Thyroid gland (tissue), 4 donors: ENCODE measurements at places on chromosomes 5 and 9.

DNA sequence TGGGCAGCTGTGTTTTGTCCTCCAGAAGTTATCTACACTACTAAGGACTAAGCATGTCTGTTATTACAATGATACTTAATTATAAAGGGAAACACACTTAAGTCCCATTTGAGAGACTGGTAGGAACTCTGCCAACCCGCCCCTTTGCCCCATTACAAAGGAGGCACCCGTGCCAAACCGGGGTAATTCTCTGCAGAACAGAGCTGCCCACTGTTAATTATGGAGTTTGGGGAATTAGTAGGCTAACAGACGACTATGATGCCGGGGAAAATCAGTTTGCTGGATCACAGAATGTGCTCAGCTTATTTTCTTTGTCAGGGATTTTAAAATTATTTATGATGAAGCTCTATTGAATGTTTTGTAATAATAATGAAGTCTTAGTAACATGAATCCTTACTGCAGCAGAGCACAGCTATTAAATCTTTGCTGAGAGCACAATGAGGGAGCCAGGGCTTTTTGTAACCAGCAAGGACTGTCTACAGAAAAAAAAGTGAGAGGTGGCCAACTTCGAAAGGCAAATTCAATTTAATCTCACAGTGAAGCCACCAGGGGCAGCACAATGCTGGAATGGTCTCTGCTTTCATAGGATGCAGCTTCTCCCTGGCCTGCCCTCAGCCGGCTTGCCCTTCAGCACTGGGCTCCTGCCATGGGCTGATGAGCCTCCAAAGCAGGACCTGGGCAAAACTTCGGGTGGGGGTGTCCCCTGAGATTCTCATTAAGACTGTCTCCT lies 134.5 kb downstream of the GNAQ start:
- peak; percentile 33 for DNase-seq

DNA sequence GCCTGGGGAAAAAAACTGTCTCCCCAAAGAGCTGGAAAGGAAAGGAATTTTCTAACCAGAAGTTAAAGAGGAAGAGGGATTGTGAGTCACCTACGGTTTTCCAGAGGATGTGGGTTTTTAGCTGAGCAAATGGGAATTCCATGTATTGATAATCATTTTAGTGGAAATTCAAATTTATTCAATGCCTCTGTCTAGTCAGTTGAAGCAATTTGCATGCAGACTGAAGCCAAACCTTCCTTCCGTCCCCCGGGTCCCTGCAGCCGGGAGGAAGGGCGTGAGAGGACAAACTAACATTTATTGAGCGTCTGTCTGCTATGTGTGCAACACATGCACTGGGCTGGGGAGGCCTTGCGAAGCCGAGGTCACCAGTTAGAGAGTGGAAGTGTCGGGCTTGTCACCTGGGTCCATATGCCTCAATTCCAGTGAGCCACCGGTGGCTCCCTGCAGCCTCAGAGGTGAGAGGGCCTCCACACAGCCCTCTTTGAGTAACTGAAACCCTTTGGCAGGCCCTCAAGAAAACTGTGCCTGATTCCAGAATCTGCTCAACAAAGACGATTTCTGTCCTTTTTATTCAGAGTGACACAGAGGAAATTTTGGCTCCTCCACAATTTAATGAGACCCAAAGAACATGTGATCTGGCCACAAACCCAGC lies 70.3 kb downstream of the COL27A1 start:
- no peak for DNase-seq

DNA sequence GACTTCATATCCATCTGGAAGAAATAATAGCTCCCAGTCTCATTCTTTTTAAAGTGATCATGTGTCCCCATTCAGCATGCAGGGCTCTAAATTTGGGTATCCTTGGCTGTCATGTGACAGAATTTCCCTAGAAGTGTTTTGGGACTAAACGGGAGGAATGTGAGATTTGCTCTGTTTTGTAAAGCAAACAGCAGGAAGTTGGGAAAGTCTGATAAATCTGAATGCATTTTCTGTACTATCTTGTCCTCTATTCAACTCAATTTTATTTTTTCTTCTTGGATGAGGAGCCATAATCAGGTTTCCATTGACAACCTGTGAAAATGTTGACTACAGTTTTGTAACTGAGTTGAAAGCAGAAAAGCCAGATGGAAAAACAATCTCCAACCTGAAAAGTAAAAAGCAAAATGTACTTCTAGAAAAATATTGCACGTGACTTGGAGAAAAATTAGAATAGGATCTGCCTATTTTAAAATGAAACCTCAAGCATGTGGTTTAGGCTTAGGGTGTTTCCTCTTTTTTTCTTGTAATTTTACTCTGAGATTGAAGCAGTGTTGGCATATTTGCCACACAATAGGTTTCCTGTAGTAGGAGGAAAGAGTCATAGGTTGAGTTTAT lies 76.2 kb upstream of the IL6ST start:
- no peak for DNase-seq

GRCh38 chr9:137985637-137986071 lies 108.1 kb downstream of the CACNA1B start:
- DNase-seq: no peak

DNA sequence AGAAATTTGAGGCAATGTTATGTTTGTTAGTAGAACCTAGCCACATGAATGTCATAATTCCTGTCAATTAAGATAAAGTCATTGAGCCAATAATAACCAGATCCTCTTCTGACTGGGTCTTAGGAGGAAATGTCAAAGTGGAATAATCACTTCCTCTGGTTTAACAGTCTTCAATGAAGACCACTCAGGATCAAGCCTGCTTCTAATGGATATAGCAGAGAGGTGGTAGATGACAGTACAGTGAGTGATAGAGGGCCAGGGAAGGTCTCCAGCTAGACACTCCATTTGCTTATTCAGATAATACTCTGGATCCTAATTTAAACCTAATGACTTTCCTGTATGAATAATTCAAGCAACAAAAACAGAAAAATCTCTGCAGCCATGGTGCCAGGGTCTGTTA lies 474.2 kb downstream of the DNAH5 start:
- DNase-seq: no peak

DNA sequence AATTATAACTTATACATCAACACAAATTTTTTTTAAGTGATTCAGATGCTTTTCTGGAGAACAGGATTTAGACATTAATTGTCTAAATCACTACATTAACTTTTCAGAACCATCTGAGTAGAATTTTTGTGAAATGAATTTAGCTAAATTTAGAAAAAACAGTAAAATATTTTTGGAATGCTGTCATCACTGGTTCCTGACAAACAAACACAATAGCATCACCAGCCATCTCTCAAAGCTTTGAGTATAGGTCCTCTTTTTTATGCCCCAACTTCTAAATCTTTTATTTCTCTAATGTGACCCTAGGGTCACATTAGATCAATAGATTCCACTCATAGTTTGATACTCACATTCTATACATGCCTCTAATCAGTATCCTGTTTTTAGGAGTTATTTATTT lies 104.6 kb downstream of the PRR16 start:
- DNase-seq: no peak
